OCI-LY7 (cell line): ENCODE measurements at places on chromosomes 12 and 14. TPM values are rescaled to one million over a fixed set of nuclear protein-coding genes. Genes with fewer than 3 reads are reported as not detected.

Gene TROAP
- total RNA-seq, result 141 and 176 TPM in 2 replicates

DNA sequence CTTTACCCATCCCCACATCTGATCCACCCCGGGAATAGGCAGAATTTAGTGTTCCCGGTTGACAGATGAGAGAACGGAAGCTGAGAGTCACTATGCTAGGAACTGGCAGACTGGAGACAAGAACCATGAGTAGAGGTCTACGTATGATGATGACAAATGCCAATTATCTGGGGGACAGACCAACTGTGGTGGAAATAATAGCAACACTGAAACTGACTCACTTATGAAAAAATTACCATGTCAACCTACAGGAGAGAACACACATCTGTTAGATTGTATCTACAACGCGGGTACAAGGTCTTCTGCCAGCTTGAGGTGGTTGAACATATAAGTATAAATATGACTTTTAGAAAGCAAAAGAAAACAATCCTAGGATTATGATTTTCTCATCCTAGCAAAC lies 15.4 kb upstream of the SELPLG start:
- no peak for DNase-seq

GRCh38 chr14:32827514-32827913 lies 111.2 kb upstream of the NPAS3 start:
- DNase-seq, result no peak

GRCh38 chr14:75339059-75339458 lies 60.4 kb downstream of the FOS start:
- DNase-seq, result no peak

GRCh38 chr14:46444666-46445065 lies 206.9 kb downstream of the RPL10L start:
- DNase-seq, result no peak

- DNase-seq, result no peak
Measured at GRCh38 chr14:102668291-102668873, 75.9 kb downstream of the RCOR1 start.

Gene NKX2-1
- total RNA-seq, result not detected in 2 replicates

GRCh38 chr14:59213368-59214315 lies 25.2 kb downstream of the DAAM1 start:
- DNase-seq, result no peak
